ENCODE measurements at places on chromosomes 12 and 14. TPM values are rescaled to one million over a fixed set of nuclear protein-coding genes. Genes with fewer than 3 reads are reported as not detected.

The POTEM gene
- polyA plus RNA-seq, result not detected

The NANOG gene
- 0.09 TPM for polyA plus RNA-seq

The EGLN3 gene
- polyA plus RNA-seq, result 17.9 TPM

The KRT72 gene
- not detected for polyA plus RNA-seq

The PAX9 gene
- 0.17 TPM for polyA plus RNA-seq

The EXOC3L4 gene
- polyA plus RNA-seq, result 6.1 TPM

The ACTN1 gene
- 74.1 TPM for polyA plus RNA-seq

The EEA1 gene
- 13.7 TPM for polyA plus RNA-seq

The CPSF6 gene
- 118 TPM for polyA plus RNA-seq

The DAO gene
- 1.2 TPM for polyA plus RNA-seq
